Activated CD4-positive, alpha-beta T cell treated with anti-CD3 and anti-CD28 coated beads, Interleukin-2, amount 50 U/mL, for 24 hours (primary cell): ENCODE measurements at places on chromosomes 2 and 18.

- DNase-seq: no peak
Measured at GRCh38 chr2:189222468-189223105, 43.0 kb upstream of the COL5A2 start.

DNA sequence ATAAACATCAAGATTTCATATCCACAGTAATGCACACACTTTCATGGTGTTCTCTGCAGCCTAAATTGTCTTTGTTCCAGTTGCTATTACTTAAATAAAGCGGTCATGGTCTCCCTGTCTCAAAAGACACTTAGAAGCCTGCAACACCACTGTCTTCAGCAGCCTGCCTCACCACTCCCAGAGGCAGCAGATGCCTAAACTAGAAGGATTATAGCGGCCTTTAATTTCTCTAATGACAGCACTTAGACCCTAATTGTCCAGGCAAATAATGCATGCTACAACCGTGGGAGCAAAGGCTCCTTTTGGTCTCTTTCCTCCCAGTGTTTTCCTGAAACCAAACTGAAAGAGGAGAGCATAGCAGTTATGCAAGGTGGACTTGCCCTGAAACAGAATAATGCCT lies 248.8 kb upstream of the SLC39A10 start:
- no peak for DNase-seq

GRCh38 chr2:189608170-189608569 lies 27.6 kb upstream of the SLC40A1 start:
- DNase-seq: no peak

- DNase-seq: no peak
Measured at GRCh38 chr2:238787501-238787900, 60.4 kb upstream of the TWIST2 start.

GRCh38 chr18:46060359-46060841 lies 11.7 kb downstream of the PSTPIP2 start:
- DNase-seq: no peak

DNA sequence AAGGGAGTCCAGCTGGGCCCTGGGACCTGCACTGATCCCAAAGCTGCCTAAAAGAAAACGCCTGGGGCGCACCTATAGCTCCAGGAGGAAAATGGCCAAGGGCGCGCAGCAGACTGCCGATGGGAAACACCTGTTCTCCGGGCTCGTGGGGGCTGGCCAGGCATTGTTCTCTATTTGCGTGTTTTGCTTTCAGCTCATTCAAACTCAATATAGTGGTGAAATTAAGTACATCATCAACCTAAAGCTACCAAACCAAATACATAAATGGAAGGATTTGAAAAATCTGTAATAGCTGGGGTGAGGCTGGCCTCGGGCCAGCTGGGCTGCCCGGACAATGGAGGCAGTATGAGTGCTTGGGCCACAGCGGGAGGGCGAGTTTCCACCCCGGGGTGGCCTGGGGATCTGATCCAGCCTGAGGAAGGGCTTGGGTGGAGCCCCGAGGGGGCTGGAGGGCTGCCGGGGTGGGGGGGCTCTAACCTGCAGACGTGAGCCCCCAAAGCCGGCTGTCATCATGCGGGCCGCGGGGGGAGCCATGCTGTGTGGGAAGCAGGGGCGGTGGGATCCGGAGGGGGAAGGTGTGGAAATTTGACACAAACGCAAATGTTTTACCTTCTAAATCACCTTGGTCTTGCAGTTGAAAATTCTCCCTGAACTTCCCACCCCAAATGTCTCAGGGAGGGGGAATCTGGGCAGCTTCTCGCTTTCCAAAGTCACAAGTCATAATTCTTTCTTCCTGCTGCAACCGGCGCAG lies 77.6 kb downstream of the ASB1 start:
- DNase-seq: no peak

GRCh38 chr2:2933426-2933825 lies 444.2 kb downstream of the EIPR1 start:
- DNase-seq: no peak

DNA sequence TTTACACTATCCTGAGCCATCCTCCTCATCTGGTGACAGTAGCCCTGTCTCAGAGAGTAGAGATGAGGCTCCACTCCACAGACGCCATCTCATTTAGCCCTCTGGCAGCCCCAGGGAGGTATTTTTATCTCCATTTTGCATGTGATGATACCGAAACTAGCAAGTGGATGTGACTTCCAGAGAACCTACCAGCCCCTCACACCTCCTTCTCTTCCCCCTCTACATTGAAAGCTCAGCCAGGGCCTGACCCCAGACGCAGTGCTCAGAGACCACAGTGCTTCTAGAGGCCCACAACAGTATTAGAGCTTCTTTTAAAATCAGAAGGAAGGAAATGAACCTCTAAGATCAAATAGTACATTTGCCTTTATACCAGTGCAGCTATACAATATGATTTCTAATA lies 8.3 kb downstream of the GYPC start:
- DNase-seq: no peak

- no peak for DNase-seq
Measured at GRCh38 chr2:45115181-45115580, 105.9 kb upstream of the SIX2 start.

DNA sequence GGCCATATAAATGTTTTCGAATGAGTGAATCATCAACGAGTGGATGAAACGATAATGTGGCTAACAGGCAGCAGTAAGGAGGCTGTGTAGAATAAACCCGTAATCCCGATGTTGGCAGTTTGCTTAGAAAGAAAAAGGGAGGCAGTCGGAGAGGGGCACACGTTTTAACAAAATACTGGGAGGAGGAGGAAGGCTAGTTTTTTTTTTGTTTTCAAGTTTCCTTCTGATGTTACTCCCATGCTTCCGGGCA lies 476 bp upstream of the MSH2 start:
- DNase-seq: no peak

DNA sequence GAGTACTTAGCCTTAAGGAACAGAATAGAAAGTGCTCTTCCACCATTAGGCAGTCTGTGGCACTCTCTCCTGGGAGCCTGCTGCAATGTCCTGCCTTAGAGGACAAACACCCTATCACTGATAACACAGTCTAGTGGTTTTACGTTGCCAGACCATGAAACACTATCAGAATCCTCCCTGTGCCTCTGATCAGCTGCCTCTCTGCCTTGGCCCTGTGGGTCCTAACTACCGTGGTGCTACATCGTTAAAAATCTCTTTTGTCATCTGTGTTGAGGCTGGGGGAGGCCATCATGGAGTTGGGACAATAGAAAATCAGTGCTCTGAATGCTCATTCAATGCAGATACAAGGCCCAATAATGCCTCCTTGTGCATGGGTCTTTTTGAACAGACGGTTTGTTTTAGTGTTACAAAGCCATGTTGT lies 11.9 kb upstream of the APCDD1 start:
- DNase-seq: no peak

GRCh38 chr2:238492840-238493239 lies 66.1 kb downstream of the ASB1 start:
- DNase-seq: no peak

GRCh38 chr2:120904830-120905234 lies 169.2 kb downstream of the GLI2 start:
- no peak for DNase-seq

GRCh38 chr2:46309052-46309953 lies 12.1 kb downstream of the EPAS1 start:
- DNase-seq: no peak

DNA sequence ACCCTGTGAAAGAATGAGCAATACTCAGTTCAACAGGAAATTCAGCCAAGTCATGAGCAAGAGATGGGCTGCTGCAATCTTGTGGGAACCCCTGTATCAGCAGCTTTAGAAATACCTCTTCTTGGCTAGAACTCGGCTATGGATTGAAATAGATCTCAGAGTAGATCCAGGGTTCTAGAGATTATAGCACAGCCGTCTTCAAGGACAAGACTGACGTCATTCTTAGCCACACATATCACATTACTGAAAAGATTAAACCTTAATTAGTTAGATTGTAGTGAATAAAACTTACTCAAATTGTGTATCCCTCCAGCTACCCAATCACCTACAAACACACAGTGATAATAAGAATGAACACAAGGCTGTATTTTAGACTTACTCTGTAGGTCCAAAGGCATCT lies 776.4 kb downstream of the EPHA4 start:
- no peak for DNase-seq

DNA sequence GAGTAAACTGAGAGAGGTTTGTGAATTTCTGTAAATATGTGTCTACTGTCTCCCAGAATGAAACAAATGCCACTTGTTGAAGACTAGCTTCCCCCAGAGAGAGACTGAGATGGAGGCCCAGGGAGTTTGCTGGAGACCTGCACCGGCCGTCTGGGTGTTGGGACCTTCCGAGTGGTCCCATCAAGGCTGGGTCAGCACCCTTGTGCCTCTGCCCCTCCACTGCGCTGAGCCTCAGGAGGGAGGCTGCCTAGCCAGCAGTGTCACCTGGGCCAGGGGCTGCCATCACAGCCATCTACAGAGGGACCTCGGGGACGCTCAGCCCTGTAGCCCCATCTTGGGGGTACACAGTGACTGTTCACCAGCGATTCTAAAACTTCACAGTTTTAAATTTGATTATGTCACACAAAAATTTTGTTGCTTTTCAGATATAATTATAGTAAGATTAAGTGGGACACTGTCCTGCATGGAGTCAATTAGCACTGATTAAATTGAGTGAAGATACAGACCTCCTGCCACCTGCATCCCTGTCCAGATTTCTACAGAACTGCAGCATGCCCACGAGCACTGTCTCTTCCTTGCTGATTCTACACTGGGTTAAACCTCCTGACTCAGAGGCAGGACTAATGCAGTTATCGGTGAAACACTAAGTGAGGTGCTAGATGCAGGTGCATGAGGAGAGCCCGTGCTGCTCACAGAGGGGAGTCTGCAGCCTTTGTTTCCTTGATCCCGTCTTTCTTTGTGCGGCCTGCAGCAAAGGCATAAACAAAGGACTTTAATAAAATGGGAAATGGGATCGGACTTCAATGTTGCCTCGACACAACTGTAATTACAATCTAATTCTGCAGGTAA lies 50.5 kb downstream of the TMEM18 start:
- no peak for DNase-seq

DNA sequence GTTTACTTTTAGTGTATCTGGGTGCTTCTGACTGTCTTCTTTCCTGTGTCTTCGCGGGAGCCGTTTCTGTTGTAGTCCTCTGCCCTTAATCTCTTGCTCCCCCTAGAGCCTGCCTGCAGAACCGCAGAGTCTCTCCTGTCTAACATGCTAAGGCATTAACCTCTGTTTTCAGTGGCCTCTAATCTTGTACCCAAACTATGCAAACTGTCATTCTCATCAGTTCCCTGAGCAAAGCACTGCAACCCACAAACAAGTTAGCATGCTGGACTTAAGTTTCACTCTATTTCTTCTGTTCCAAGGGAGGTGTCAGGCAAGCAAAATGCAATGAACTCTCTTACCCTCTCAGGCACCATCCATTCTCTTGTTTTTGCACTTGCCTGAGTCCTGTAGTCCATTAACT lies 138.4 kb downstream of the OTX1 start:
- DNase-seq: no peak

- no peak for DNase-seq
Measured at GRCh38 chr18:9177466-9177865, 40.9 kb downstream of the ANKRD12 start.

DNA sequence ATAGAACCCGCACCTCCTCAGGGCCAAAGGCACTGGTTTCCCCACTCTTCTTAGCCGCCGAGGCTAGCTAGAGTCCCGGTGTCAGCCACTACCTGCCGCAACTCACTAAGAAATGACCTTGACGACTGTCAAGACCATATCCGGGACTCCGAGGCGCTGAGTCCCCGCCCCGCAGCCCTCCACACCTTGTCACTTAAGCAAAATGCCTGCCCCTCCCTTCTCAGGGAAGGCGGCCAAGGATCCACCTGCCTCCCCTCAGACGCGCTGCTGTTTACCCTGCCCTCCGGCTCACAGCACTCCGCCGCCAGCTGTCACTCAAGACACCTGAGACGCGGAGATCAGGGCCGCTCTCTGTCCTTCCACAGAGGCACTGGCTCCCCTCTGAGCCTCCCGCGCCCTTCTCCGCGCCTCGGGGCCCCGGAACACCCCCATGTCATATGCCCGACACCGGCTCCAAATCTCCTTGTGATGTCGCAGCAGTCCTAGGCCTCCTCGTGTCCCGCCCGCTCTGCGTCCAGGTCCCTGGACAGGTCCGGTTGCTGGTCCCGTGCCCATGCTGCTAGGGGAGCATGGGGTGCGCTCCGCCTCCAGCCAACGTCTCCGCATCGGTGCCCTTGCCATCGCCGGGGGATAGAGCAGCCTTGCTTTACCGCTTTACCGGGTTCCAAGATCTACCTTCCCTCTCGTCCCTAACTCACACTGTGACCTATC lies 32.5 kb upstream of the REG3G start:
- DNase-seq: no peak

DNA sequence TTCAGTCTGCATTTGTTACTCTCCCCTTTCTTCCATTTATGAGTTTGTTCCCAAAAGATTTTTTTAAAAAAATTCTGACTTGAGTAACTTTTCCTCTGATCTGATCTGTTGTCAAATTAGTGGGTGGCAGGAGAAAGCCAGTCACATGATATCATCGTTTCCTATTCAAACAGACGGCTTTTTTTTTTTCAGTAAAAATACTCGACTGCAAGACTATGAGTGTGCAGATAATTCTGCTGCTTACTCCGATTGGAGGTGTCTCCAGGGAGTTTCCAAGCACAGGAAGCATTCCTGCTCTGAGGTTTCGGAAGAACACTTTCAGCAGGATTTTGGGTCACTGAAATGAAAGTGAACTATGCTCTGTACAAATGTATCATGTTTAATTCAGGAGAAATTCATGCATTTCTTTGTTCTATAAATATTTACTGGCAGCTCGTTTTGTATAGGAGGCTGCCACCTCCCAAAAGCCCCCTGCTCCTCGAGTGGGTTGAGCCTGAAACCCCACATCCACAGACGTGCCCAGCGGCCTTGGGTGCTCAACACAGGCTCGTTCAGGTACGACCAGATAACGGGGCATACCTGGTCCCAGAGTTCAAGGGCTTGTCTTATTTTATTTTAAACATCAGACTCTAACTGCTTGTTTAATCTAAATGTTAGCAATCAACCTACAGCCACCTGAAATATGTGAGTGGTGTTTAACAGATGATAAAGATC lies 126.9 kb upstream of the ZNF516 start:
- DNase-seq: no peak

DNA sequence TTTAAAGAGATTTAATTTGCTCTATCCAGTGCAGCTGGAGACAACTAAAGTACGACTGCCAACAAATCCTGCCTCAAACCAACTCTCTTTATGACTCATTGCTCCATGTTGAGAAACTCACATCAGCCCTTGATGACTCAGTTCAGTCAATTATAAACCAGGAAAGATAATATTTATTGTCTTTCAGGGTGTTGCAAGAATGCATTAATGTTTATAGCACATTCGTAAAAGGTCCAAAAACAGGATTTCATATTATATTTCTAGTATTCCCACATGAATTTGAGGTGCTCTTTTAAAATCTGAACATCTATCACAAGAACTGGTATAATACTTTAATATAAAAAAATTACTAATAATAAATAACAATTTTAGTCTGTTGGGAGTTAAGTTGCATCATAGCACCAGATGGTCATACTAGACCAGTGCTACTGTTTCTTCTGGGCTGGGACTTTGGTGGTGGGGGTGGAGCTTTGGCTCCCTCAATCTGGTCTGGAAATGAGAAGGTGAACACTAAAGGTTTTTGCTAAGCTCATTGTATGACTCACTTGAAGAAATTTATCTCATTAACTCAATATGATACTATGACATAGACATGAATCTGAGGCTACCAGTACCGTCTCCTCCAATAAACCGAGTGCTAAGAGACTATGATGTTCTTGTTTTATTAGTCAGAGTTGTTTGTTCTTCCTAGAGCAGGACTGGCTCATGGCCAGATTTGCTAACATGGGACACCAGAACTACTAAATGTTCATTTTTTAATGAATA lies 26.6 kb upstream of the MAP3K20 start:
- no peak for DNase-seq

GRCh38 chr2:218320704-218321336 lies 28.5 kb upstream of the TMBIM1 start:
- DNase-seq: no peak
